Stomach (tissue), 19 donors: ENCODE measurements at places on chromosomes 5 and 9. TPM values are rescaled to one million over a fixed set of nuclear protein-coding genes. Genes with fewer than 3 reads are reported as not detected.
A peak's percentile ranks its signal among the peaks of the same experiment; 100 is the strongest.

- peak overlapping the region; percentile 56 for H3K27ac ChIP-seq
- H3K4me1 ChIP-seq, result peaks cover 7% of the 10 kb centered on the region
- no peaks in the 10 kb centered on the region for H3K36me3 ChIP-seq
- H3K4me3 ChIP-seq, result no peak overlapping the region
These were observed 68.4 kb downstream of the PPARGC1B start for GRCh38 chr5:149798466-149798865.

ADGRD2 gene
- total RNA-seq, result not detected

DNA sequence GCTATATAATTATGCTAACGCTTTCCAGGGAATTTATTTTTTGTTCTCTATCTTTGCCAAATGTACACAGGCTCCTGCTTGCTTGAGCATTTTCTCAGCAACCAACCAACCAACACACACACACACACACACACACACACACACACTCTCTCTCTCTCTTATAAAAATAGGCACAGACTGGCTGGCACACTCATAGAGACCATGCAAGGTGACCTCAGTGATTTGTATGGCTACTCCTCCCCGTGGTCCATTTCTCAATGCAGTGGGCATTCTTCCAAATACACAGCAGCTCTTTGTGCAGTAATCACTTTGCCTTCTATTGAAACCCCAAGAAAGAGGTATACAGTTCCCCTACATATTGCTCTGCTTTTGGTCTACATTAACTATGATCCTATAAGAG lies 416.0 kb downstream of the MAN2A1 start:
- no peak overlapping the region for H3K4me3 ChIP-seq
- H3K36me3 ChIP-seq, result no peaks in the 10 kb centered on the region
- H3K27ac ChIP-seq, result no peak overlapping the region
- peak; percentile 28 for DNase-seq
- peaks cover 23% of the 10 kb centered on the region for H3K4me1 ChIP-seq
- H3K27me3 ChIP-seq, result peaks cover 11% of the 10 kb centered on the region

COL23A1 gene
- 1.7 TPM for total RNA-seq

ZDHHC11B gene
- 11.7 TPM for total RNA-seq

- H3K4me3 ChIP-seq, result no peak overlapping the region
- no peak for DNase-seq
- H3K36me3 ChIP-seq, result no peaks in the 10 kb centered on the region
- no peaks in the 10 kb centered on the region for H3K4me1 ChIP-seq
These were observed 256.0 kb downstream of the SLIT3 start for GRCh38 chr5:169044962-169045361.

- H3K36me3 ChIP-seq, result no peaks in the 10 kb centered on the region
- no peaks in the 10 kb centered on the region for H3K4me1 ChIP-seq
- H3K27ac ChIP-seq, result no peak overlapping the region
- no peaks in the 10 kb centered on the region for H3K27me3 ChIP-seq
These were observed 173.2 kb downstream of the PBX3 start for GRCh38 chr9:125920402-125920801.

DNA sequence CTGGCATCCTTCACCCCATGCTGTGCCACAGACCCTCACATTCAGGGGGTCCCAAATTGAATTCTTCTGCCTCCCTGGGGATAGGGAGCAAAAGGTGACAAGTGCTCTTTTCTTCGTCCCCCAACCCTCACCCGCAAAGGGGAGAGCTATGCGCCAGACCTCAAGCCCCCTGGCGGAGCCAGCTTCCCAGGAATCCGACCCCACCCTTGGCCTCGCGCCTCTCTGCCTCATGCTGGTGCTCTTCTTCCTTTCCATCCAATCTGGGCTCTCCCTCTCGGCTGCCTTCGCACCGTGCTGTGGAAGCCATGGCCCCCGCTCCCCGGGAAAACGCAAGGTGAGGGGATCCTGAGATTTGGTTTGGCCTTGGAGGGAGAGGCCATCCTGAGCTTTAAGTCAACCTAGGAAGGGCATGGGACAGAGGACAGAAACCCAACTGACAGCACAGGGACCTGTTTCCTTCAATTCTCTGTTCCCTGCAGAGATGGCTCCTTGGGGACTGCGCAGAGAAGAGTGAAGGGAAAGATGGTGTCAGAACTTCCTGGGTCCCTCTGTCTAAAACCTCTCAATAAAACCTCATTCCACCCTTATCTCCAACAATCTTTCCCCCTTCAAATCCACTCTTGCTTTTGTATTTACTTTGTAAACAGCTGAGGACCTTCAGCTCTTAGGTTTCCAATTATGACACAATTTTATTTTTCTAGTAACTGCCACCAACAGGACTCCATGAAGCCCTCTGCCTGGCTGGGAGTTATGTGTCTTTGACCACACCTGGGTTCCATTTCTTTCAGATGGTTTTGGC lies 36.3 kb upstream of the CRB2 start:
- peaks cover 35% of the 10 kb centered on the region for H3K4me1 ChIP-seq
- DNase-seq, result no peak
- no peak overlapping the region for H3K27ac ChIP-seq
- no peaks in the 10 kb centered on the region for H3K36me3 ChIP-seq
- no peaks in the 10 kb centered on the region for H3K27me3 ChIP-seq
- H3K4me3 ChIP-seq, result no peak overlapping the region

PCDH12 gene
- total RNA-seq, result 1.2 TPM

DNA sequence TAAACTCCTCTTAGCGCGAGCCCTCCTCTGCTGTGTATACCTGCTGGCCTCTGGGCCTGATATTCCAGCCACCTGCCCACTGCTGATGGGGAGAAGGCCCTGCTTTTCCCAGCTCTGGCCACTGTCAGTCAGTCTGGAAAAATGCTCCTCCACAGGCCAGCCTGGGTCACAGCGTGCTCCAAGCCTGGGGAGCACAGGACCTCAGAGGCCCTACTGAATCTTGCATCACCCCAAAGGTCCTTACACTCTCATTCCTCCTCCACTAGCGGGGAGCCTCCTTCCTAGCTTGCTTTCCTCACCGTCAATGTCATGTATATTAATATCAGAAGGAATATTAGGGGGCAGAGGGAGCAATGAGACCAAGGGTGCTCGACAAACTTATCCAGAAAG lies 73.7 kb downstream of the SHB start:
- no peak for DNase-seq
- no peak overlapping the region for H3K4me3 ChIP-seq
- no peaks in the 10 kb centered on the region for H3K27me3 ChIP-seq
- no peaks in the 10 kb centered on the region for H3K36me3 ChIP-seq

- peak; percentile 84 for DNase-seq
- H3K36me3 ChIP-seq, result no peaks in the 10 kb centered on the region
- peak overlapping the region; percentile 60 for H3K27ac ChIP-seq
- H3K27me3 ChIP-seq, result no peaks in the 10 kb centered on the region
- peaks cover 29% of the 10 kb centered on the region for H3K4me1 ChIP-seq
- H3K4me3 ChIP-seq, result no peak overlapping the region
These were observed 61.9 kb downstream of the WWC1 start for GRCh38 chr5:168353216-168353957.

GRCh38 chr5:142065273-142065672 lies 43.3 kb upstream of the NDFIP1 start:
- H3K27ac ChIP-seq, result no peak overlapping the region
- H3K36me3 ChIP-seq, result no peaks in the 10 kb centered on the region
- H3K4me3 ChIP-seq, result no peak overlapping the region
- no peaks in the 10 kb centered on the region for H3K27me3 ChIP-seq

DNA sequence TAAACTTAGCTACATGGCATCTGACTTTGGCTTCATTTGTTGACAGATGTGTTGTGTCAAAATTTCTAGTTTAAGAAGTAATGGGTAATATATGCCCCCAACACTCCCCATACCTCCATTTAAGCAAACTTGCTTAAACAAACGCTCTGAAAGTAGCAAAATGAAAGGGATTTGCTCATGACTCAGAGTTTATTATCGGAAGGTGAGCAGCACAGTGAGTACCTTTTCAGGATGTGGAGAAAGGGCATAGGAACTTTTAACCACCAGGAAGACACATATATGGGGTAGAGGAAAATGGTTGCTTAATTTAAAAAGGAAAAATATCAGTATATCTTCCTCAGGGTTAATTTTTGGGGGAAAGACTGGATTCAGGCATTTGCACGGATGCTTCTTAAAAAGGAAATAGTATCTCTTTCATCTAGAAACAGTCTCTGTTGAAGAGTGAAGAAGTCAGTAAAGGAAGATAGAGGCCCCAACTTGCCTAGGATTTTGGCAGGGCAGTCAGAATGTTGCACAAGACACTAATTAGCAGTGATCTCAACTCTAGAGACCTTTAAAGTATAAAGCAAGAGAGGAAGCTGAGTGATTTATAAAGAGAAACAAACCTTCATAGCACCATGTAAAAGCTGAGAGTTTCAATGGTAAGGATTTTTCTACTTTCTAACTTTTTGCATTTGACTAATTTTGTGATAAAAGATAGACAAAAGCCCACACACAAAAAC lies 155.1 kb downstream of the TRIO start:
- no peak overlapping the region for H3K4me3 ChIP-seq
- H3K4me1 ChIP-seq, result no peaks in the 10 kb centered on the region
- peaks cover 41% of the 10 kb centered on the region for H3K36me3 ChIP-seq

BAAT gene
- not detected for total RNA-seq

GPR151 gene
- not detected for total RNA-seq

DNA sequence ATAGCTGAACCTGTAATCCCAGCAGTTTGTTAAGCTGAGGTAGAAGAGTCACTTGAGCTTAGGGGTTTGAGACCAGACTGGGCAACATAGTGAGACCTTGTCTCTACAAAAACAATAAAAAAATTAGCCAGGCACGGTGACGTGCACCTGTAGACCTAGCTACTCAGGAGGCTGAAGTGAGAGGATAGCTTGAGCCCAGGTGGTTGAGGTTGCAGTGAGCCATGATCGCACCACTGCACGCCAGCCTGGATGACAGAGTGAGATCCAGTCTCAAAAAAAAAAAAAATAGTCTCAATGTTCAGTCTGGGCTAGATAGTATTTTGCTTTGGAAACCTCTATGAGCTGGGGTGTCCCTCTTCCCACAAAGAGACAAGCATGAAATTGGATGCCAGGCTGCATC lies 51.9 kb upstream of the IQGAP2 start:
- H3K27me3 ChIP-seq, result no peaks in the 10 kb centered on the region
- H3K4me1 ChIP-seq, result no peaks in the 10 kb centered on the region
- DNase-seq, result no peak
- no peaks in the 10 kb centered on the region for H3K36me3 ChIP-seq

- peaks cover 11% of the 10 kb centered on the region for H3K4me1 ChIP-seq
- peak overlapping the region; percentile 56 for H3K4me3 ChIP-seq
- peaks cover 21% of the 10 kb centered on the region for H3K27me3 ChIP-seq
- H3K36me3 ChIP-seq, result no peaks in the 10 kb centered on the region
These were observed 530 bp downstream of the TMEFF1 start for GRCh38 chr9:100473276-100474081.

- no peak overlapping the region for H3K4me3 ChIP-seq
- H3K27me3 ChIP-seq, result no peaks in the 10 kb centered on the region
- no peaks in the 10 kb centered on the region for H3K36me3 ChIP-seq
- H3K4me1 ChIP-seq, result peaks cover 7% of the 10 kb centered on the region
- peak; percentile 68 for DNase-seq
- no peak overlapping the region for H3K27ac ChIP-seq
These were observed 78.1 kb upstream of the PITX1 start for GRCh38 chr5:135112008-135112725.

- DNase-seq, result no peak
- H3K27me3 ChIP-seq, result no peaks in the 10 kb centered on the region
- H3K4me1 ChIP-seq, result peaks cover 25% of the 10 kb centered on the region
- peaks cover 30% of the 10 kb centered on the region for H3K36me3 ChIP-seq
These were observed 83.4 kb upstream of the CTSL start for GRCh38 chr9:87642330-87643106.

GRCh38 chr5:114310666-114311065 lies 51.2 kb upstream of the KCNN2 start:
- no peak overlapping the region for H3K27ac ChIP-seq
- H3K4me1 ChIP-seq, result no peaks in the 10 kb centered on the region
- no peaks in the 10 kb centered on the region for H3K36me3 ChIP-seq
- H3K27me3 ChIP-seq, result no peaks in the 10 kb centered on the region
- no peak for DNase-seq

- peak within 1 kb of the TSS; percentile 80 for H3K27ac ChIP-seq
- H3K4me1 ChIP-seq, result peaks cover 5% of the 10 kb centered on the region
- H3K4me3 ChIP-seq, result peak within 1 kb of the TSS; percentile 31
- peak; percentile 55 for DNase-seq
- no peaks in the 10 kb centered on the region for H3K36me3 ChIP-seq
These were observed at the start of gene FBP2 for GRCh38 chr9:94593459-94594345. Gene FBP2, minus strand, starts transcription at chr9:94593824. Its CDS starts 98 bp downstream, at chr9:94593726.

DNA sequence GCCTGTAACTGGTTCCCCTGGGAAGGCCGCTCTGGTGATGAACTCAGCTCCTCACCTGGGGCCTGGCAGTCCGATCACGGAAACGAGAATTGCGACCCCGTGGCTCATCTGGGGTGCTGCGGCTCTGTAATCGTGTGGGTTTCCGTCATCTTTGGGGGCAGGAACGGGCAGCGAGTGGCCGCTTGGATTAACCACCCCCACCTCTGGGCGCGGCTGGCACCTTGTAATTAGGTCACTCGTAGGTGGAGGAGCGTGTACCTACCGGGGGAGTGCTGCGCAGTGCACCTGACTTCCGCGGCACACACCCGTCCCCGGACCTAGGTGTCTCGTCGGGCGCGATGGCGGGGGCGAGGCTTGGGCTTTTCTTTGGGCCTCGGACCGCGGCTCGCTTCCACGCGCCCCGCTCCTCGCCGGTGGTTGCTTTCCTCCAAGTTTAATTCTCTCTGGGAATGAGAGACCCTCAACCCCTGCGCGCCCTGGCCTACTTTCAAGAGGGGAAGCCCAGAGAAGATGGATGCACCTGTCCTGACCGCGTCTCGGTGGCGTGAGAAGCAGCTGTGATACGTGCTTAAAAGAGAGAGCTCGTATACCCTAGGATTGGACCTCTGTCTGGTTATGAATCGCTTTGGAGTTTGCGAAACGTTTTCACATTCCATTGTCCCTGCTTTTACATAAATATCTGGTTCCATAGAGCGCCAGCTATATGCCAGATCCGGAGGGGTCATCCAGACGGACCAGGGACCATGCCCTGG lies 744 bp upstream of the PPP2CA start:
- peak overlapping the region; percentile 99 for H3K27ac ChIP-seq
- DNase-seq, result peak; percentile 87
- H3K36me3 ChIP-seq, result no peaks in the 10 kb centered on the region
- H3K4me3 ChIP-seq, result peak overlapping the region; percentile 72
- peaks cover 42% of the 10 kb centered on the region for H3K4me1 ChIP-seq
- no peaks in the 10 kb centered on the region for H3K27me3 ChIP-seq

DNA sequence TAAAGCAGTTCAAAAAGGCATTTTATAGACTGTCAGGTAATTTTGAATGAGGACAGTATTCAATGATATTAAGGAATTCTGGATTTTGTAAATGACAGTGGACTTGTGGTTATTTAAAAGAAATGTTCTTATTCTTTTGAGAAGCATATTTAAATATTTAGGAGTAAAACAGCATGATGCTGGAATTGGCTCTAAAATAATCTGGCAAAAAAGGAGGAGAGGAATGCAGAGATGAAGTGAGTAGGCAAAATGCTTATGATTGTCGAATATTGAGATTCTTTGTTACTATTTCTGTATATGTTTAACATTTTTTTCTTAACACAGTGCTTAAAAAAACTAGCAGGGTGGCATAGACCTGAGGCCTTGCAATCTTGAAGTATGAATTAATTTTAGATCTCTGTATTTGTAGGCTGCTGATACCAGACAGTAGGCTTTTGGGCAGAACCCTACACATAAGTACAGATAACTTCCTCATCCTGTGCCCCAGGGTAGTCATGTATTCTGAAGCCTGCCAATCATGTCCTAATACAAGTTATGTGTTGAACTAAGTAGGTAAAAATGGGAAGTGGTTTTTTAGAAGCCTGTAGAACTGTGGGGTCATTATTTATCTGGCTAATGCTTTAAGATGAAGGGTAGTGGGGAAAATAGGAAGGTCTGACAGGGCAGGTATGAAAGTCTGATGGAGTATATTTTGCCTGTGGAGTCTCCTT lies 9.4 kb downstream of the CD180 start:
- H3K27me3 ChIP-seq, result no peaks in the 10 kb centered on the region
- H3K27ac ChIP-seq, result no peak overlapping the region
- peaks cover 8% of the 10 kb centered on the region for H3K4me1 ChIP-seq
- no peaks in the 10 kb centered on the region for H3K36me3 ChIP-seq
- H3K4me3 ChIP-seq, result no peak overlapping the region
- no peak for DNase-seq
